Esophagus squamous epithelium (tissue), 5 donors: ENCODE measurements at places on chromosomes 2 and 18.

- no peak for DNase-seq
These were observed 129.5 kb downstream of the B3GNT2 start for GRCh38 chr2:62325398-62325797.

GRCh38 chr18:13446610-13447461 lies 228.3 kb downstream of the LDLRAD4 start:
- no peak for DNase-seq

- DNase-seq: no peak
These were observed 14.4 kb downstream of the FBXO41 start for GRCh38 chr2:73269686-73270465.

DNA sequence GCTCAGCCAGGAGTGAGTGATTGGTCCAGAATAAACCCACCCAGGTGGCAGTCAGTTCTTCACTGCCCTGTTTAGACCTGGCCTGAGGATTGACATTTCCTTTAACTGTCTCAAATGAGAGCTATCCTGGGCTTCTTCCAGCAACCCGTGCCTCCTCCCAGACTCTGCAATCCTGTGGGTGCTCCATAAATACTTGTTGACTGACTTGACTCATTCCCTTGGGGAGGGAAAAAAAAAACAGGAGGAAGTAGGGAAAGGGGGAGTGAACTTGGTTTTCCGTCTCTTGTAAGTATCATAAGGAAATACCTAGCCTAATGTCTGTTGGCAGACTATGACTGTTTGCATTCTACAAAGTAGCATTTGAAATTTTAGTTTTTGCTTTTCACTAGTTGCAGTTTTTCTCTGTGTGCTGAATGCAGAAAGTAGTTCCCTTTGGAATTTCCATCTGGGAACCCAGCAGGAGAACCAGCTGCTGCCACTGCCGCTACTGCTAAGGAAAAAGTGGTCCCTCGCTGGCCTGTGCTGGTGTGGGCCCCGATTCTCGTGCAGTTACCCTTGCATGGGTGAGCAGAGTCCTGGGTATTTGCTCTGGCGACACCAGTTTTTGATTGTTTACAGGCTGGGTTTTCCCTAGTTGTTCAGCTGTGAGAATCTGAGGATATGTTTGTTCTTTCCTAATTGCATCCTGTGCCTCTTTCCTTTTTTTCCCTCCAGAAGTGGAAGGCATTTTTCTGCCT lies 78.8 kb downstream of the TGOLN2 start:
- DNase-seq: no peak

DNA sequence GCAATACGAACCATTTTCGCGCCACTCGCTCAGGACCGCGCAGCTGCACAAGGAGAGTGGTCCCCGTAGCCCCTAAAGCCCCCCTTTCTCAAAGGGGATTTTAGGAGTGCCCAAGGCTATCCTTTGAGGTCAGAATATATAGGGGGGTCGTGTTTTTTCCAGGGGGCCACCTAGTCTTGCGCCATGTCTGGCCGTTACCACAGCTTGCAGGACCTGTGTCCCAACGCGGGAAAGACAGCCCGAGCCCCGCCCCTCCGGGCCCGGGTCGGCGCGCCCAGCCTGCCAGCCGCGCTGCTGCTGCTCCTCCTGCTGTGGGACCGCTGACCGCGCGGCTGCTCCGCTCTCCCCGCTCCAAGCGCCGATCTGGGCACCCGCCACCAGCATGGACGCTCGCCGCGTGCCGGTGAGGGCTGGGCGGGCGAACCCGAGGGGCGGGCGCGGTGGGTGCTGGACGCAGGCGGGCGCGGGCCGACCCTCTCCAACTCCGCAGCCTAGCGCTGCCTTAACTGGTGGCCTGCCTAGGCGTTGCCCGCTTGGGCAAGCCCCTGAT lies at the start of gene CDCA7:
CDCA7 (plus strand) TSS at position 291 of the 550 bp plus-strand sequence; CDS start at position 383, 92 bp downstream.
- DNase-seq: no peak
